Stimulated activated CD4-positive, alpha-beta T cell treated with anti-CD3 and anti-CD28 coated beads, Interleukin-4, amount 100 ng/mL, for 48 hours (primary cell): ENCODE measurements at places on chromosomes 12 and 14.

DNA sequence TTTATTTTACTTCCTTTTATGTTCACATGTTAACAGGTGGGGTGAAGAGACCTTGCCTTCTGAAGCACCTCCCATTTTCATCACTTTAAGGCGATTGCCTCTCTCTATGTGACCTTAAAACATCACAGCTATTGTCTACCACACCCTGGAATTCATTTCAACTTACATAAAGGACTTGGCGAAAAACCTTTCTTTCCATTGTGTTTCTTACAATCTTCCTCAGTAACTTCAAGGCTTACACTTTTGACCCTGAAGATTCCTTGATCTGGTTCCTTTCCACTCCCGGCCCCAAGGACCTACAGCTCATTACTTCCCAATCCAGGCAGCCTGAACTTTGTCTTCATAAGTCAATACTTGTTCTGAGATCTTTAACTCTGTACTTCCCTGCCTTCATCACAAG, 443.3 kb downstream of the ADAMTS20 start:
- DNase-seq = no peak

GRCh38 chr12:132296063-132296462, 33.3 kb downstream of the GALNT9 start:
- DNase-seq = no peak

GRCh38 chr12:15196678-15197505, 24.3 kb downstream of the RERG start:
- DNase-seq = no peak

DNA sequence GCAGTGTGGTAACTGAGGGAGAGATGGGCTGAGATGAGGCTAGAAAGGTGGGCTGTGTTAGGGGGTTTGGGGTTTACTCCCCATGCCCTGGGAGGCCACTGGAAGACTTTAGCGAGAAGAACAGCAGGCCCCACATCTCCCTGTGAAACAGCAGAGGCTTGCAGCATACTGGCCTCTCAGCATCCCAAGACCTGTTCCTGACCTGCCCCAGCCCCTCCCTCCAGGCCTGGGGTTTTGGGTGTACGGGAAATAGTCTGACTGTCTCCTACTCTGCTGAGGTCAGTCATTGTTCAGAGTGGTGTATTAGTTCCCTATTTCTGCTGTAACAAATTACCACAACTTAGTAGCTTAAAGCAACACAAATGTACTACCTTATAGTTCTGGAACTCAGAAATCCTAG, 103.5 kb upstream of the HIF1A start:
- DNase-seq = no peak

DNA sequence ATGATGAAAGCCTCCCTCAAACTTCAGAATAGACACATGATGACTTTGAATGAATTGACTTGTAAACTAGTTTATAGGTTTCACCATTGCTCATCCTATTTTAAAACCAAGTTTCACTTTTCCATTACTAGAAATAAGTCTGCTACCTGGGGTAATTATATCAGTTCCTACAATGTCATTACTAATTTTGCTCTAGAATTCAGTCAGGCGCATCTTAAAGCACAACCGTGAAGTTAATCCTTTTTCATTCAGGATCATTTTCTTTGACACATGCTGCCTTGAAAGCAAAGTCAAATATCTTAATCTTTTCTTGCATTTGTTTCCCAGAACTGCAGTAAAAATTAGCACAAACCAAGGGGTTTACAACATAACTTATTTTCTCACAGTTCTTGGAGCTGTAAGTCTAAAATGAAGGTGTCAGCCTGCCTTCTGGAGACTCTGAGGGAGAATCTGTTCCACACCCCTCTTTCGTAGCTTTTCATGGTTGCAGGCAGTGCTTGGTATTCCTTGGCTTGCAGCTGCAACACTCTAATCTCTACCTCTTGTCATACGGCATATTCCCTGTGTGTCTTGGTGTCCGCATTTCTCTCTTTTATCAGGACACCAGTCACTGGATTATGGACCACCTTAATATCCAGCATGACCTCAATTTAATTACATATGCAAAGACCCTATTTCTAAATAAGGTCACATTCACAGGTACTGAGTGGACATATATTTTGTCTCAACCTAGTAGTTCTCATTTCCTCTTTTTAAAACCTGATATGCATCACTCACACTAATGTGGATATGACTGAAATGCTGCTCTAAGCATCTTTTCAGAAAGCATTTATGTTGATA, 114.3 kb upstream of the PDZRN4 start:
- no peak for DNase-seq

- DNase-seq = no peak
Observed at GRCh38 chr12:73421832-73422231, 1115.8 kb upstream of the ATXN7L3B start.
